ENCODE measurements at places on chromosomes 11 and 22. TPM values are rescaled to one million over a fixed set of nuclear protein-coding genes. Genes with fewer than 3 reads are reported as not detected.

APOL5 gene
- 0.18 TPM for total RNA-seq

- no peak for DNase-seq
Measured at GRCh38 chr11:109885006-109885405, 208.2 kb upstream of the ZC3H12C start.

GRCh38 chr11:68354148-68354872 lies 41.9 kb downstream of the LRP5 start:
- DNase-seq: peak; percentile 89

- no peak for DNase-seq
Measured at GRCh38 chr11:59724066-59724465, 10.4 kb upstream of the OR10V1 start.

- DNase-seq: no peak
Measured at GRCh38 chr11:7899418-7899817, 31.6 kb downstream of the OR10A6 start.

Data from IMR-90 (cell line).